Fibroblast of skin of right biceps (primary cell): ENCODE measurements at places on chromosomes 7 and 10.

DNA sequence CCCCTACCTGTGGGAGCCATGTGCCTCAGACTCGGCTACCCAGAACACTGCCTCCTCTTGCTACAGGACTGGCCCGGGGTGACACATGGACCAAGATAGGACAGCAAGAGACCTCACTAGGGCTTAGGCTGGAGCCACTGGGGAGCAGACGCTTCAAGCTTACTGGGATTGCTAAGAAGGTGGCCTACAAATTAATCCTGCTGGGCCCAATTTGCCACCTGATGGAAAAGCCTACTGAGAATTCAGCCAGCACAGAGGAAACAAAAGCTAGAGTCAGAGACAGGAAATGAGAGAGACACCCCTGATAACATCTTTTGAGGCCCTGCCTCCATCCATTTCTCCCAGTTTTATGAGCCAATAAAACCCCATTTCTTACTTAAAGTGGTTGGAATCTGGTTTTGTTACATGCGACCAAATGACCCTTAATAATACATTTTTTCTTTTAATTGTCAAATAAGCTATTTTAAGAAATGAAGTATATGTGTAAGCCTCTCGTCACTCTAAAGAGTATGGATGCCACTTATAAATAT lies 282.1 kb downstream of the CXCL12 start:
- DNase-seq: peak; percentile 12

GRCh38 chr10:649445-649797 lies 40.0 kb downstream of the DIP2C start:
- no peak for DNase-seq

DNA sequence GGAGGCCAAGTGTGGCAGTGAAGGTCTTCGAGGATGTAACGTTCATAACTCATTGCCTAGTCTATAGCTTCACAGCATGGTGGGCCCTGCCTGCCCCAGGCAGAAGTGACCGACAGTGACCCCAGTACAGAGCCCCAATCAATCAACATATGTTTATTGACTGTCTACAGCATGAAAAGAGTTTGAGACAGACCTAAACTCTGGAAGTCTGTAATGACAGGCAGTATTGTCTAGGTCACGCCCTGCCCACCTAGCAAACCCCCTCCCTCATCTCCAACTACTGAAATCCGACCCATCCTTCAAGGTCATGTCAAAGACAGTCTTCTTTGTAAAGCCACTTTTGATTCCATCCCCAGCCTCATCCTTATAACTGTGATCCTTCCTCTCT lies 43.9 kb downstream of the LYZL1 start:
- DNase-seq: no peak

- no peak for DNase-seq
Observed at GRCh38 chr10:102242118-102242485, 790 bp upstream of the PITX3 start.

DNA sequence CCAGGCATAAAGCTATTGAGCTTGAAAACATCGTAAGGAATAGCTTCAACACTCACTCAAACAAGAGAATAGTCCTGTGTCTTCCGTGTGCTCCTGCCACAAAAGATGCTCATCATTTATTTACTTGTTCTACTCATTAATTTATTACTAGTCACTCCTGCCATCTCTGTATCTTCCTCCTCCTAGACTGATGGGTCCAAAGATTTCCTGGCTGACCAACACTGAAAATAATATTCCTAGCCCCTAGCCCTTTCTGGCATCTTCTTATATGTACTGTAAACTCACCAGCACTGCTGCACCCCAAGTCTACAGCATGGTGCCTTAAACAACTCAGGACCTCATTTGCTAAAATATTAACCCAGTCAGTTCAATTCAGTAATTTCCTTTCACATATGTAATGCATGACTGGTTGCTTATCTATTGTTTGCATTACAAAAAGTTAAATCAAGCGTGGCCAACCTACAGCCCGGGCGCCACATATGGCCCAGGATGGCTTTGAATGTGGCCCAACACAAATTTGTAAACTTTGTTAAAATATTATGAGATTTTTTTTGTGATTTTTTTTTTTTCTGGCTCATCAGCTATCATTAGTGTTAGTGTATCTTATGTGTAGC lies 86.7 kb upstream of the GSDME start:
- no peak for DNase-seq

DNA sequence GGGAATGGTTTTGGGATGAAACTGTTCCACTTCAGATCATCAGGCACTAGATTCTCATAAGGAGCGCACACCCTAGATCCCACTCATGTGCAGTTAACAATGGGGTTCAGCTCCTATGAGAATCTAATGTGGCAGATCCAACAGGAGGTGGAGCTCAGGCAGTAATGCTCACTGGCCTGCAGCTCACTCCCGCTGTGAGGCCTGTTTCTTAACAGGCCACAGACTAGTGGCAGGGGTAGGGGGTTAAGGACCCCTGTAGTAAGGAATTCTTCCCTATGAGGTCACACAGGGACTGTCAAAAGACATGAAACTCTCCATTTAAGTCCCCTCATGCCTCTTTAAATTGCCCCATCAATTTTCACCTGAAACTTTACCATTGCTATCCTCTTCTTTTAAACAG lies 8.0 kb downstream of the HGF start:
- DNase-seq: no peak

DNA sequence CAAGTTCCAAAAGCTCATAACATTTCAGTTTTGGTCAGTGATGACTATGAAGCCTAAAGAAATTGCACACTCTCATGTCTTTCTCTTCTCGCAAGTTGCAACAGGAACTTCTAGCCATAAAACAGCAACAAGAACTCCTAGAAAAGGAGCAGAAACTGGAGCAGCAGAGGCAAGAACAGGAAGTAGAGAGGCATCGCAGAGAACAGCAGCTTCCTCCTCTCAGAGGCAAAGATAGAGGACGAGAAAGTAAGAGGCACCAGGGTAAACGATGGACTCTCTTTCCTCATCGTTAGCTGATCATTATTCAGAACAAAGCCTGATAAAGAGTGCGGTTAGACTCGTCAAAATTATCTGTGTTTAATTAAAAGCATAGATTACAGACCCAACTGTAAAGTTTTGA lies 94.7 kb downstream of the HDAC9 start:
- no peak for DNase-seq

- no peak for DNase-seq
Observed at GRCh38 chr7:91180746-91181145, 83.5 kb upstream of the FZD1 start.

- no peak for DNase-seq
Observed at GRCh38 chr7:7817748-7818147, 99.3 kb upstream of the RPA3 start.

GRCh38 chr10:96863922-96864543 lies 31.9 kb downstream of the LCOR start:
- peak; percentile 64 for DNase-seq

GRCh38 chr10:27446091-27446918 lies 57.8 kb upstream of the RAB18 start:
- DNase-seq: peak; percentile 39

DNA sequence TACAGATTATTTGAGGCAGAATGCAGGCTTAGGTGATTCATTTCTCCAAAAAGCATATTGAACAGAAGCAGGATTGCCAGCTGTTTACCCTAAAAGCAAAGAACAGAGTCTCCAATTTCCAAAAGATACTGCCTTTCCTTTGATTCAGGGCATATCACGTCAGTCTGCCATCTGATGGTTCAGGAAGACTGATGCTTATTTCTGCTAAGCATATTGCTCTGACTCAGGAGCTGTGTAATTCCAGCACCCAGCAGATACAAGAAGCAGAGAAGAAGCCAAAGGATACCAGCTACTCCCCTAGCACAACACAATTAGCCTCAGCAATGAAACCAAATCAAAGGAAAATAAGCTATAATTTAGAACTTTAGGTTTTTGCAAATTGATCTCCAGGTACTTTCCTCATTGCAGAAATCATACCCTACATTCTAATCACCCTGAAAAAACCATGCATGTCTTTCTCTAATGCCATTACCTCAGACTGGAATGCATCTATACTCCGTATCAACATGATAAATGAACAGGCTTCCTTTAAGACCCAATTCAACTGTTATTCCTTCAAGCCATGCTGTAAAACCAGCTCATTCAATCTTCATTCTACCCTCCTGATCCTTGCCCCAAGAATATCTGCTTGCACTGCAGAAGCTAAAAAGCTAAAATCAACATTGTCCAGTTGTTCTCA lies 55.1 kb downstream of the ABI1 start:
- peak; percentile 36 for DNase-seq

DNA sequence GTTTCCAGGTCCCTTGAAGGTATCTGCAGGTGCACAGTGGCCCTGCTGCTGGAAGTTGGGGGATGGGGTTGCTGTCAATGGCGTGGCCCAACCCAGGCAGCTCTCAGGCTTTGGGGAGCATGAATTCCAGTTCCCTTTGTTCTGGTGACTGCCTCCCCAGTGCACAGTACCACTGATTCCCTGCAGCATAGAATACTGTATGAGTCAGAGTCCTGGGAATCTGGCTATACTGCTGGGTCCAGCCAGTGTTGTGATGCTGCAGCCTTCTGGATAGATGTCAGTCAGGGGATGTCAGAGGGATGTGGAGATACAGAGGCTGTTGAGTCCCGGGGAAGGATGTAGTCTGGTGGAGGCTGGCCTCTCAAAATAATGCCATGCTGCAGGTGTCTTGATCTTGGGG lies 99.3 kb downstream of the LANCL2 start:
- DNase-seq: no peak

GRCh38 chr7:35993113-35993512 lies 159.9 kb upstream of the EEPD1 start:
- no peak for DNase-seq

DNA sequence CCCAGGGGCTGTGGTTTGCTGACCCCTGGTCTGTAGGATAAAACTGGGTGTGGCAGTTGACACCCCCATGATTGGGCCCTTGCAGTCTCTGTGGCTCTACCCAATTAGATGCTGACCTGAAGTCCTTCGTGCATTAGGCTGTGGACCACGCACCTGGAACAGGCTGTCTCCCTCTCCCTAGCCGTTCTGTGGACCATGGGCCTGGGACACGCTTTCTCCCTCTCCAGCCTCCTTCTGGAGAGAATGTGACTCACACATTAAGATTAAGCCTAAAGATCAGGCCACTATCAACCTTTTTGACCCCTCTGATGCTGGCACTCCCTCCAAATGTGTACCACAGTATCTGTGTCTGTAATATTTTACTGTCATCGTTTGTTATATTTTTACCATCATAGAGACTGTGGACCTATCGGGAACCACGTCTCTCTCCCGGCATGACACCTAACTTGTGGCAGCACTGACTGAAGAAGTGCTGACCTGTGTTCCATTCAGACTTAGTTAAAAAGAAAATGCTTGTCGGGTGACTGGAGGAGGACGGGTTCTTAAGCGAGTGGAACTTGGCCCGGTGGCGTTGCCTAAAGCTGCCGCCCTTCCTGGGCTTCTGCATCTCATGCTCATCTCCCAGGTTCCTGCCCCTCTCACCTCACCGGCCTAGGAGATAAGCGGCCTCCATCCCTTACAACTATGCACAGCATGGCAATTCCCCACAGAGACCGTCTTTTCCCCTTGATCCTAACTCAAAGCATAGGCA lies 92.8 kb downstream of the WDR37 start:
- no peak for DNase-seq
